Kasumi-1 (cell line): ENCODE measurements at places on chromosomes 12 and 14.

- no peak for DNase-seq
Measured at GRCh38 chr14:64249363-64249762, 44.8 kb downstream of the ESR2 start.

DNA sequence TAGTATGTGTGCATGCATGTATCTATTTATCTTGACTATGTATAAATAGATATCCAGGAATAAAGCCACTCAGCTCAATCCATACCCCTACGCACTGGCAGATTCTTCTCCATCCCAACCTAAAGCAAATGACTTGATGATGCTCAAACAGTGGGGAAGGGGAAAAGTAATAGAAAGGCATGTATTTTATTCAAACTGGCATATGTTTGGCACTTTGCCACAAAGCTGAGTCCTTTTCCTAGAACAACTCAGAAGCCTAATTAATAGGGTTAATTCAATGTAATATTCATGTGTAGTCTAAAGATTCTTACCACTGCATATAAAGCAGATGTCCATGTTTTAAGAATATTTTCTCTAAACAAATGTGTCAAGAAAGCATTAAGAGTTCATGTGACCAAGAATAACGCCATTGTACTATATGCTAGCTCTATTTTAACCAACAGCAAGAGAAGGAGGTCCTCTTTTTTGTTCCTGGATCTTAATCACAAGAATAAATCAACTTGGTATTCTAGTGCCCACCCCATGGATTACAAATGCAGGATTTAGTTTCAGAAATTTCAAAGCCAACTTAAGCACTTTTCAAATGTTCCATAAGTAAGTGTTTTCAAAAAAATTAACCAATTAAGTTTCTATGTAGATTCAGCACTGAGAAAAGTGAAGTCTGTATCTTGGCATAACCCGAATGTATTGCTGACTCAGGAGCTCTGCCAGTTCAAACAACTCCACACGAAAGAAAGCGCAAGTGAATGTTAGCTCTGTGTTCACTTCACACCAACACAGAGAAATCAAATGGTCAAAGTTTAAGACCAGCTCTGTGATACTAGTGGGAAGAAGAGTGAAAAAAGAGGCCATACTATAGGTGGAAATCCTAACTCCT is 233.6 kb downstream of the MED13L start:
- no peak for DNase-seq

GRCh38 chr12:118063576-118064391 is 2.8 kb upstream of the WSB2 start:
- DNase-seq, result peak; percentile 14

- DNase-seq, result no peak
Measured at GRCh38 chr12:131050463-131051154, 96.9 kb downstream of the ADGRD1 start.

DNA sequence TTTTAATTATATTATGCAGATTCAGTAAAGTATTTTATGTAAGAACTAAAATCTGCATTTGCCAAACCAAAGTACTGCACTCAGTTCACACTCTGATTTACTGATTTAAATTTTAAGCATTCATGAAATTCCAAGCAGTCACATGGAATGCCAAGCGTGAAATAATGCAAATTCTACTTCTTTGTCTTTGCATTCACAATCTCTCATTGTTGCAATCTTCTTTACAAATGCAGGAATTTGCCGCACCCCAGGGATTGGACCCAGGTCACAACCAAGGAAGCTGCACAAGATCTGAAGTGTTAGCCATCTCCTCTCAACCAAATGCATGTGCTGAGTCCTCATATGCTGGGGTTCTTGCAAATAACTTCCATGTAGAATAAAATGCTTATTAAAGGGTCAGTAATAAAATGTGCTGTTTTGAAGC is 71.9 kb downstream of the TUNAR start:
- DNase-seq, result no peak

GRCh38 chr12:65611396-65611795 is 212.9 kb upstream of the HMGA2 start:
- DNase-seq, result no peak
